Stimulated activated naive B cell treated with anti-CD40 and anti-IgM and Interleukin-4, amounts not matched to agents 10 μg/mL and 1 μg/mL and 100 μg/mL, for 72 hours (primary cell): ENCODE measurements at places on chromosomes 6 and 20.

- H3K27ac ChIP-seq: no peak overlapping the region
- H3K27me3 ChIP-seq: no peaks in the 10 kb centered on the region
- peaks cover 30% of the 10 kb centered on the region for H3K4me1 ChIP-seq
- no peak overlapping the region for H3K4me3 ChIP-seq
- H3K36me3 ChIP-seq: peaks cover 16% of the 10 kb centered on the region
- DNase-seq: no peak
These were observed 25.7 kb downstream of the DSE start for GRCh38 chr6:116396441-116396840.

DNA sequence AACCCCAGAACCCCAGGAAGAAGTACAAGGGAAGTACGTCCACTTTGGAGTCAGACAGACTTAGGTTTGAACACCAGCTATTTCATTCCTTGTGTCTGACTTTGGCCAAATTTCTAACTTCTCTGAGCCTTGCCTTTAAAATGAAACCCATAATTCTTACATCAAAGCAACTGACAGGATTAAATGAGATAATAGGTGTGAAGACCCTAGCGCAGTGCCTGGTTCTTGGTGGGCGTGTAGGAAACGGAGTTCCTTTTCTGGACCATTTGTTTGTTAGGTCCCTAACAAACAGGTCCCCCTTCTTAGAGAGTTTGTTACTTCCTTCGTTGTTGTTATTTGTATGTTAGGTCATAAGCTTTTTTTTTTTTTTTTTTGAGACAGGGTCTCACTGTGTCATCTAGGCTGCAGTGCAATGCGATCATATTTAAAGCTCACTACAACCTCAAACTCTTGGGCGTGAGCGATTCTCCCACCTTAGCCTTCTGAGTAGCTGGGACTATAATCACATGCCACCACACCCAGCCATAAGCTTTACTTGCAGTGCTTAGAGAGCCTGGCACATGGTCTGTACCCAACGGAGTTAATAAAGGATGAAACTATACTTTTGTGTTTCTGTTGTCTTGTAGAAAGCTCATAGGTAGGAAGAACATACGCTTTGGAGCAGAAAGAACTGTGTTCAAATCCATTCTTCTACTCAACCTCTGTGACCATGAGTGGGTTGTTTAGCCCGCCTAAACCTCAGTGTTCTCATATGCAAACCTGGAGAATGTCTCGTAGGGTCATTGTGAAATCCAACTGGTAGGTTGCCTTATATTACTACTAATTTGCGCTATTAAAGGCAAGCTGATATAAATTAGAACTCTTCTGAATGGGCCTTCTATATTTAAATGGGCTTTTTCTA, 21.8 kb upstream of the MROH8 start:
- H3K27ac ChIP-seq: no peak overlapping the region
- no peaks in the 10 kb centered on the region for H3K27me3 ChIP-seq
- no peak overlapping the region for H3K4me3 ChIP-seq
- H3K4me1 ChIP-seq: peaks cover 12% of the 10 kb centered on the region

DNA sequence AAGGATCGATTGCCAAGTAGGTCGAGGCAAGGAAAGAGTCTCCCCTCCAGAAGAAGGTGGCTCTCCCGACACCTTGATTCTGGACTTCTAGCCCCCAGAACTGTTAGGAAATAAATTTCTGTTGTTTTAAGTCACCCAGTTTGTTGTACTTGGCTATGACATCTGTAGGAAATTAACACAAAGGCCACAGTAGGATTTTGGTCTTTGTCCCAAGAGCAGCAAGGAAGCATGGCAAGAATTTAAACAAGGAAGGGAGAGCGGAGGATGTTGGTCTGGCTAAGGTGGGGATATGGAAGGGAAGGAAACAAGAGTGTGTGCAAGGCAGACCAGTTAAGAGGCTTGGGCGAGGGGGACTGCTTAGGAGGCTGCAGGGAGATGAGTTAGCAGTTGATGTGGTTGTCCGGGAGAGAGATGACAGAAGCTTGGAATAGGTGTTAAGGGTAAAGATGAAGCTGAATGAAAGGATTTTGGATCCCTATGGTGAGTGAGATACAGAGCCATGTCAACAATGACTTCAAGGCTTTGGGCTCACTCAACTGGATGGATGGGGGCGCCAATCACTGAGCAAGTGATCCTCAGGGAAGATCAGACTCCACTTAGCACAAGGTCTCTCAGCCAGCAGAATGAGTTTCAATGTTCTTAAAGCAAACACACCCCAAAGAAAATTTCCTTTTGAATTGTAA, 140.5 kb upstream of the ZNF217 start:
- no peaks in the 10 kb centered on the region for H3K36me3 ChIP-seq
- no peak overlapping the region for H3K27ac ChIP-seq
- no peaks in the 10 kb centered on the region for H3K27me3 ChIP-seq
- no peak for DNase-seq
- peaks cover 37% of the 10 kb centered on the region for H3K4me1 ChIP-seq

- peak overlapping the region; percentile 33 for H3K27ac ChIP-seq
- H3K36me3 ChIP-seq: no peaks in the 10 kb centered on the region
- H3K27me3 ChIP-seq: no peaks in the 10 kb centered on the region
- no peak for DNase-seq
- H3K4me3 ChIP-seq: no peak overlapping the region
- peaks cover 24% of the 10 kb centered on the region for H3K4me1 ChIP-seq
These were observed 11.5 kb upstream of the ZBTB22 start for GRCh38 chr6:33329058-33329457.

- no peaks in the 10 kb centered on the region for H3K27me3 ChIP-seq
- H3K36me3 ChIP-seq: peaks cover 57% of the 10 kb centered on the region
- H3K27ac ChIP-seq: no peak overlapping the region
- DNase-seq: no peak
- H3K4me1 ChIP-seq: peaks cover 5% of the 10 kb centered on the region
These were observed 27.7 kb downstream of the UQCC2 start for GRCh38 chr6:33683576-33684427.

- no peak for DNase-seq
- peaks cover 6% of the 10 kb centered on the region for H3K36me3 ChIP-seq
- H3K4me1 ChIP-seq: peaks cover 58% of the 10 kb centered on the region
- H3K27me3 ChIP-seq: no peaks in the 10 kb centered on the region
These were observed 32.3 kb upstream of the CD83 start for GRCh38 chr6:14085176-14085787.

- peaks cover 37% of the 10 kb centered on the region for H3K27me3 ChIP-seq
- no peak overlapping the region for H3K4me3 ChIP-seq
- no peak overlapping the region for H3K27ac ChIP-seq
- no peak for DNase-seq
These were observed 67.3 kb downstream of the KCNB1 start for GRCh38 chr20:49415005-49415667.

GRCh38 chr6:118761645-118762044, 110.3 kb upstream of the CEP85L start:
- no peaks in the 10 kb centered on the region for H3K36me3 ChIP-seq
- no peak overlapping the region for H3K4me3 ChIP-seq
- H3K4me1 ChIP-seq: peaks cover 6% of the 10 kb centered on the region
- H3K27me3 ChIP-seq: no peaks in the 10 kb centered on the region
- DNase-seq: no peak

- H3K4me3 ChIP-seq: no peak overlapping the region
- H3K36me3 ChIP-seq: peaks cover 5% of the 10 kb centered on the region
- H3K27ac ChIP-seq: no peak overlapping the region
- H3K27me3 ChIP-seq: peaks cover 15% of the 10 kb centered on the region
These were observed 3.0 kb upstream of the GOPC start for GRCh38 chr6:117605169-117605826.

GRCh38 chr6:82025271-82025670, 222.3 kb downstream of the IBTK start:
- H3K27me3 ChIP-seq: no peaks in the 10 kb centered on the region
- H3K4me1 ChIP-seq: no peaks in the 10 kb centered on the region
- H3K4me3 ChIP-seq: no peak overlapping the region
- H3K27ac ChIP-seq: no peak overlapping the region

- no peak overlapping the region for H3K27ac ChIP-seq
- H3K4me1 ChIP-seq: no peaks in the 10 kb centered on the region
- H3K36me3 ChIP-seq: no peaks in the 10 kb centered on the region
- H3K27me3 ChIP-seq: peaks cover 16% of the 10 kb centered on the region
- DNase-seq: peak; percentile 55
- H3K4me3 ChIP-seq: no peak overlapping the region
These were observed 14.5 kb upstream of the WFDC12 start for GRCh38 chr20:45138561-45139300.

DNA sequence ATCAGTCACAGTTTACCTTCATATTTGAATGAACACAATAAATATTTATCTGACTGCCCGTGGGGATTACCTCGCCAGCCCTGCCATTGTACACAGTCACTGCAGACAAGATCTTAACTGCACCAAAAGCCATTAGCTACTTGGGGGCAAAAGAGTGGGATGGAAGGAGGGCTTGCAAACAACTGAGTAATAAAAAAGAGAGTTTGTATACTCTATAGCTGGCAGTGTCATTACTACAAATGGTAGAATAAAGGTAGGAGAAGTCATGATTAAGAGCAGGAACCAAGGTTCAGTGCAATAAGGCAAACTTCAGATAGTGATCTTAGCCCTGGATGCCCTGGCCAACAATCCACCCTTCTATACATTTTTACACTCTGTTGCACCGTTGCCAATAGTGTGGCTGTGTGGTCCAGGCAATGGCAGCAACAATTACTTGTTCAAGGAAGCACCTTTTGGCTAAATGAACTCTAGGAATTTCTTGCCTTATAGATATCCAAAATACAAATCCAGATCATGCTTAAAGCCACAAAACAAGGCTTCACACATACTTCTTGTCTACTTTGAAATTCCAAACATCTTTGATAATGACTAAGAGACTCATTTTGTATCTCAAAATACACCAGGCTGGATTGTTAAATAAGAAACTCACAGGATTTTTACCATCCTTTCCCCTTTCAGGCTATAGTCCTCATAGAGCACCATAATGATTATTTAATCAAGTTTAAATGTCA, 955.4 kb upstream of the ADGRB3 start:
- no peaks in the 10 kb centered on the region for H3K4me1 ChIP-seq
- no peaks in the 10 kb centered on the region for H3K36me3 ChIP-seq
- H3K27ac ChIP-seq: no peak overlapping the region
- no peaks in the 10 kb centered on the region for H3K27me3 ChIP-seq
- DNase-seq: no peak

DNA sequence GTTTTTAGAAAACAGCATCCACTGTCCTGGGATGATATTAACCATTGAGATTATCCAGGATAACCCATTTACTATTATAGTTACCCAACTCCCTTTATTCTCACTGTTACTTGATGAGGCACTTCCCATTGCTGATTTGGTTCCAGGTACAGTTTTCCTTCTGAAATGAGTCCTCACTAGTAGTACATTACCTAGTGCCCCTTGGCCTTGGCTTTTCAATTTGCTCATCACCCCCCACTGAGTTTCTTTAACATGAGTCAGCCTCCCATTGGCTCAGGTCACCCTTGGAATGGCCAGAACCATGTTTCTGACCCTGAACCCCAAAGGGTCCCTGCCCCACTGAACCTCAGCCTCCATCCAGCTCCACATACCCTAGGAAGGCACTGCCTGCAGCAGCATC, 28.4 kb downstream of the MDGA1 start:
- H3K27me3 ChIP-seq: no peaks in the 10 kb centered on the region
- no peak overlapping the region for H3K4me3 ChIP-seq
- no peak overlapping the region for H3K27ac ChIP-seq
- no peak for DNase-seq
- no peaks in the 10 kb centered on the region for H3K36me3 ChIP-seq
- peaks cover 10% of the 10 kb centered on the region for H3K4me1 ChIP-seq

GRCh38 chr20:63128367-63128766, 87.6 kb downstream of the YTHDF1 start:
- H3K27ac ChIP-seq: no peak overlapping the region
- no peak for DNase-seq
- no peak overlapping the region for H3K4me3 ChIP-seq

- peaks cover 26% of the 10 kb centered on the region for H3K36me3 ChIP-seq
- DNase-seq: no peak
These were observed 304.7 kb downstream of the FARS2 start for GRCh38 chr6:5565971-5566370.

GRCh38 chr6:133290930-133291329, 49.8 kb downstream of the EYA4 start:
- H3K4me1 ChIP-seq: no peaks in the 10 kb centered on the region
- no peak overlapping the region for H3K4me3 ChIP-seq
- DNase-seq: no peak
- peaks cover 1% of the 10 kb centered on the region for H3K27me3 ChIP-seq
- no peaks in the 10 kb centered on the region for H3K36me3 ChIP-seq

DNA sequence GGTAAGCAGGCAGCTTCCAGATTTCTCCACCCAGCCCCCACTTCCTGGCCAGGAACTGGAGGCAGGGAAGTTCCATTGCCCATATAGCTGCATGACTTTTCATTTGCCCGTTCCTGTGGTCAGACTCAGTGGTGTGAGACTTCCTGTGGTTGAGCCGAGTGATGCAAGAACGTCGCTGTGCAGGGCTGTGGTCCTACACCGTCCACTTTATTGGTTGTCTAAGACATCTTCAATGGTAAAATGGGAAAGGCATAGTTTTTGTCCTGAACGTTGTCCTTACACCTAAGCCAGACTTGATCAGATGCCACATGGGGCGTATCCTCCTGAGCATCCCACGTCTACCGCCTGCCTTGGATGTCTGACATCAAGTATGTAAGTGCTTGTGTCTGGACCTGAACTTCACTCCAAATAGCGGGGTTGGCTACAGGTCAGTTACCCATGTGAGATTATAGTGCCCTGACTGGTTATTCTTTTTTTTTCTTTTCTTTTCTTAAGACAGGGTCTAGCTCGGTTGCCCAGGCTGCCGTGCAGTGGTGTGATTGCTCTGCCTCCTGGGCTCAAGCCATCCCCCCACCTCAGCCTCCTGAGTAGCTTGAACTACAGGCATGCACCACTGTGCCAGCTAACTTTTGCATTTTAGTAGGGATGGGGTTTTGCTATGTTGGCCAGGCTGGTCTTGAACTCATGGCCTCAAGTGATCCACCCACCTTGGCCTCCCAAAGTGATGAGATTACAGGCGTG, 25.9 kb upstream of the GTSF1L start:
- DNase-seq: peak; percentile 78
- peak overlapping the region; percentile 99 for H3K27ac ChIP-seq
- peak overlapping the region; percentile 81 for H3K4me3 ChIP-seq
- H3K36me3 ChIP-seq: peaks cover 8% of the 10 kb centered on the region
- peaks cover 3% of the 10 kb centered on the region for H3K27me3 ChIP-seq

DNA sequence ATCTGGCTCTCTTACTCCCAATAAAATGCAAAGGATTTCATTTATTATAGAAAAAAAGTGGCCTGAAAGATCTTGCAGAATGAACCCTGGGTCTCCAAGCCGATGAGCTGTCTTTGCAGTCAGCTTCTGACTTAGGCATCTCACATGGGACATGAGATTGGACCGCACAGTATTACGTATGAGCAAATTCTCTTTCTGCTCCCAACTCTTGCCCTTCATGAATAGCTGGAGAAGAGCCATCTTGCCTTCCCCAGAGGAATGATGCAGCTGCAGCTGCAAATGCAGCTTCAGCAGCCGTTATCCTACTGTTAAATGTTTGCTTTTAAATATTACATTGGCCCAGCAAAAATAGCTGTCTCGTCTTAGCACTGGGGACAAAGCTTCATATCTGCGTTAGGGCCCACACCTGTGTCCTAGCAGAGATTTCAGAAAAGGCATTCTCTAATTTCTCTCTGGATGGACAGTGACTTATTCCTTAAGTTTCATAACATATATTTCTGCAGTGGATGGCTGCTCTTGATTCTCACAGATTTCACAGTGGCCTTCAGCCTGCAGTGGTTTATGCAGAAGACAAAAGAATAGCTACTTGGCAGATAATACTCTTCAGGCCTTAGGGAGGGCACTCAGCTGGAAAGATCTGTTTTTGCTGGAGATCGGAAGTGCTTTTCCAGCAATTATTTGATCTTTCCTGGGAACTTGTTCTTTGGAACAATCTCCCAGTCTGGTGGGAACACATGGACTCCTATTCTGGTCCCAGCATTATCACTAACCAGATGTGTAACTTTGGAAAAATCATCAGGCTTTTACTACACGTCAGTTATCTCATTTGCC, 129.2 kb downstream of the FYN start:
- no peaks in the 10 kb centered on the region for H3K27me3 ChIP-seq
- H3K4me1 ChIP-seq: peaks cover 61% of the 10 kb centered on the region
